ENCODE measurements at places on chromosomes 7 and 10.

DNA sequence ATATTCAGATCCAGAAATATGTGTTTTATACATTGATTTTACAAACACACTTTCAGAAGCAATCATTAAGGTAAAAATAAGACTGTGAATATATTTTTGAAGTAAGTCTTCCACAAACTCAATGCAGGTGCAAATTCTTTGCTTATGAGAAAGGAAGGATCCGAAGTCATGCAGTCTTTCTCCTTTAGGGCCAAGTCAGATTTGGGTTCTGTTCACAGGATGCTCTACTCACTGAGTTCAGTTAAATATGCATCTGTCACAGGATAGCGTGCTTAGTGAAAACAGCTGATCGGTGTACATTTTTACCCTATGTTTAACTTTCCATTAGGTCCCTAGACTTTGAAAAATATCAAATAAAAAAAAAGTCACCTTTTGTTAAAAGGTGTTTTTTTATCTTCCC, 608.5 kb downstream of the PHTF2 start:
- DNase-seq: no peak

GRCh38 chr10:132712291-132712690, 73.7 kb downstream of the NKX6-2 start:
- no peak for DNase-seq

GRCh38 chr10:43255634-43256431, 11.0 kb downstream of the RASGEF1A start:
- peak; percentile 63 for DNase-seq

DNA sequence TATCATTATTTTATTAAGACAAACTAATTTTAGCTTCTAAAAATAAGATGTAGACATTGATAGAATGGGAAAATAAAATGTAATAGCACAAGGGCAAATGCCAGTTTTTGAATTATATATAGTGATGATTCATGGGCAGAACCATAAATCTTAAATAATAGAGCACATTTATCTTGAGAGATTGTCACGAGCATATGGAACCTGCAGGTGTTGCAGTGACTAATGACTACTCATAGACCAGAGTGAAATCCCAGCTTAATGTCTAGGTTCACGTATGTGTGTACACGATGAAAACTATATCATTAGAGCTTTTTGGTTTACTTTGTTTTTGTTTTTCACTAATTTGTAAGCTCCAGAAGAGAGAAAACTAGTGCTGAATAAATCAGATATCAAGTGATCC, 150.2 kb upstream of the CACNA2D1 start:
- DNase-seq: no peak

DNA sequence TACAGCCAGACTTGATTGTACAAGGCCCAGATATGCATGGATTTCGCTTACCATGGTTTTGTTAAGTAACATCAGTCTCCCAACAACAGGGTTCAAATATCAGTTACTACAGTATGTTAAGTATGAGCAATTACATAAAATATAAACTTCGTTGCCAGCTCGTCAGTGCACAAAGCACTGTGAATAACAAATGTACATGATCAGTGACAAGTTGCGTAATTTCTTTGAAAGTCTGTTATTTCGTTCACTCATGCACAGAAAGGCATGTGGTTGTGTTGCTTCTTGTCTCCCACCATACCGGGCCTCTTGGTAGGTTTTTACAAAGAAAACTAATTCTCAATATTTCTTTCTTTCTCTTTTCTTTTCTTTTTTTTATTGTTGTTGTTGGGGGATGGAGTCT, 12.5 kb upstream of the ZNF487 start:
- DNase-seq: no peak
